ENCODE measurements at places on chromosomes 6 and 20.

DNA sequence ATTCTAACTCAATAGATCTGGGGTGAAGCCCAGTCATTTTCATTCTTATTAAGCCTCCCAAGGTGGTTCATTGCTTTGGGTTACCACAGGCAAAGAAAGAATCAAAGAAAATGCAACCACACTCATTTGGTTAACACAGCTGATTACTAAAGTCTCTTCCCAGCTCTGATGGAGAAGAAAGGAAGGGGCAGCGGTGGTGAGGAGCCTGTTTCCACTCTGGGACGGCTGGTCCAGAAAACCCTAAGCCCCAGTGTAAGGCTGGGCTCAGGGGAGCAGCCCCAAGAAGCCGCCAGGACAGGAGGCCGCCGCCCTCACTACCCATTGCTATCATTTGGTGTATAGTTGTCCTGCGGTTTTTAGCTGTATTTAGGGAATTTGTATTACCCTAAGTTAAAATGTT, 226.9 kb downstream of the CD83 start:
- DNase-seq = no peak
- no peak overlapping the region for H3K27ac ChIP-seq
- H3K27me3 ChIP-seq = no peaks in the 10 kb centered on the region
- H3K4me3 ChIP-seq = no peak overlapping the region
- peaks cover 14% of the 10 kb centered on the region for H3K36me3 ChIP-seq
- peaks cover 36% of the 10 kb centered on the region for H3K4me1 ChIP-seq

- no peak overlapping the region for H3K4me3 ChIP-seq
- no peak for DNase-seq
- H3K27ac ChIP-seq = no peak overlapping the region
- H3K36me3 ChIP-seq = no peaks in the 10 kb centered on the region
- H3K4me1 ChIP-seq = peaks cover 44% of the 10 kb centered on the region
Observed at GRCh38 chr6:41441598-41442351, 104.4 kb upstream of the FOXP4 start.

DNA sequence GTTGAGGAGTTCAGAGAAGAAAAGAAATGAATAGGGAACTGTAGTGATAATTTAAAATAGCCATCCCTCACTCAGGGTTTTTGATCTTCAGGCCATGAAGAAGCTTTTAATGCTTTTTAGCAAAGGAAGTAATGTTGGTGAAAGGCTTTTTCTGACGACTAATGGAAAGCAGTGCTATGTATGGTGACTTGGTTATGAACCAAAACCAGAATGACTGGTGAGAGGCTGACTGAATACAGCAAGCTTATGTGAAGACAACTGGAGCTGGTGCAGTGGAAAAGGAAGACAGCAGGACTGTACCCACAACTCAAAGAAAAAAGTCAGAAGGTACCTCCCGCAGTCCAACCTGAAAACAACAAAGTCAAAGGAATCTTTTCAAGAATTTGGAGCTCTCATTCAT, 118.8 kb downstream of the PRDM1 start:
- DNase-seq = no peak
- no peak overlapping the region for H3K27ac ChIP-seq
- H3K4me3 ChIP-seq = no peak overlapping the region
- H3K36me3 ChIP-seq = peaks cover 18% of the 10 kb centered on the region

GRCh38 chr6:144408161-144408560, 123.0 kb downstream of the UTRN start:
- H3K4me1 ChIP-seq = peaks cover 44% of the 10 kb centered on the region
- H3K27ac ChIP-seq = no peak overlapping the region
- no peak for DNase-seq

- H3K4me1 ChIP-seq = no peaks in the 10 kb centered on the region
- H3K27ac ChIP-seq = no peak overlapping the region
- H3K36me3 ChIP-seq = no peaks in the 10 kb centered on the region
- no peak overlapping the region for H3K4me3 ChIP-seq
- peaks cover 5% of the 10 kb centered on the region for H3K27me3 ChIP-seq
- no peak for DNase-seq
Observed at GRCh38 chr6:34546551-34547321, 9.4 kb downstream of the SPDEF start.

Measured in stimulated activated naive B cell treated with anti-CD40 and anti-IgM and Interleukin-4, amounts not matched to agents 10 μg/mL and 1 μg/mL and 100 μg/mL, for 72 hours (primary cell).